ENCODE measurements at places on chromosomes 16 and 17. TPM values are rescaled to one million over a fixed set of nuclear protein-coding genes. Genes with fewer than 3 reads are reported as not detected.

Gene GAS2L2
- 0.31 TPM for total RNA-seq

Gene FOXN1
- total RNA-seq: not detected

Gene BCAR1
- total RNA-seq: 28.5 TPM

Gene RNF157
- total RNA-seq: 37.6 TPM

Gene LGALS9B
- total RNA-seq: not detected

Gene ATP2A1
- 0.63 TPM for total RNA-seq

Gene PLXDC1
- 10.3 TPM for total RNA-seq

Gene DNAAF1
- 0.94 TPM for total RNA-seq

Data from parietal lobe (tissue), 2 donors.